ENCODE measurements at places on chromosomes 3 and 15.
A peak's percentile ranks its signal among the peaks of the same experiment; 100 is the strongest.

DNA sequence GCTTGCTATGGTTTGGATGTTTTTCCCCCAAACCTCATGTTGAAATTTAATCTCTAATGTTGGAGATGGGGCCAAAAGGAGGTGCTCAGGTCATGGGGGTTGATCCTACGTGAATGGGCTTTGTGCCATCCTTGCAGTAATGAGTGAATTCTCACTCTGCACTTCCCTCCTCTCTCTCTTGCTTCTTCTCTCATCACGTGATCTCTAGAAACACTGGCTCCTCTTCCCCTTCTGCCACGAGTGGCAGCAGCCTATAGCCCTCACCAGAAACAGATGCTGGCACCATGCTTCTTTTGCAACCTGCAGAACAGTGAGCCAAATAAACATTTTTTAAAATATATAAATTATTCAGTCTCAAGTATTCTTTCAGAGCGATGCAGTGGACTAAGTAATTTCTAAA is 13.3 kb upstream of the PLSCR1 start:
- no peak for ATAC-seq

GRCh38 chr15:77494964-77495363 is 74.3 kb downstream of the HMG20A start:
- ATAC-seq: no peak

GRCh38 chr15:101105059-101105891 is 146.6 kb downstream of the CHSY1 start:
- ATAC-seq: no peak

DNA sequence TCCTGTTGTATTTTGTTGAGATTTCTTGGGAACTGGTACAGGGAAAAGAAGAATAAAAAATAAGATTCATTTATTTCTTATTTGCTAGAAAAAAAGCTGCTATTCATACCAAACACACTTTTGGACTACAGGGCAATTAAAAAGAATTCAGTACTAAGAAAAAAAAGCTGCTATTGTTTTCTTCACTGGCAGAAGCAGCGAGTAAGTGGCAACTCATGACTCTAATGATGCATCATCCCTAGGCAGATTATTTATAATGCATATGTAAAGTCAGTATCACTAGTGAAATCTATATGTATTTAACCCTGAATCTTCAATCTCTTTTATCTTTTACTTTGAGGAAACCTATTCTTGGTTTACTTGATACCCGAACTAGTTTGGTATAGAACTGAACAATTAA is 15.2 kb downstream of the PFN2 start:
- no peak for ATAC-seq

- no peak for ATAC-seq
These were observed 34.2 kb upstream of the PRR23E start for GRCh38 chr3:127158614-127159229.

GRCh38 chr15:55434989-55435825 is 26.9 kb downstream of the PIERCE2 start:
- ATAC-seq: peak; percentile 68

- no peak for ATAC-seq
These were observed 257.3 kb downstream of the ABHD5 start for GRCh38 chr3:43948013-43948412.

GRCh38 chr15:87269566-87269965 is 987.0 kb downstream of the NTRK3 start:
- no peak for ATAC-seq
